Lower leg skin (tissue), 4 donors: ENCODE measurements at places on chromosomes 6 and 20.

- no peak for DNase-seq
Measured at GRCh38 chr20:54668271-54669039, 193.1 kb downstream of the DOK5 start.

GRCh38 chr6:78365473-78365872 lies 501.9 kb upstream of the IRAK1BP1 start:
- no peak for DNase-seq

DNA sequence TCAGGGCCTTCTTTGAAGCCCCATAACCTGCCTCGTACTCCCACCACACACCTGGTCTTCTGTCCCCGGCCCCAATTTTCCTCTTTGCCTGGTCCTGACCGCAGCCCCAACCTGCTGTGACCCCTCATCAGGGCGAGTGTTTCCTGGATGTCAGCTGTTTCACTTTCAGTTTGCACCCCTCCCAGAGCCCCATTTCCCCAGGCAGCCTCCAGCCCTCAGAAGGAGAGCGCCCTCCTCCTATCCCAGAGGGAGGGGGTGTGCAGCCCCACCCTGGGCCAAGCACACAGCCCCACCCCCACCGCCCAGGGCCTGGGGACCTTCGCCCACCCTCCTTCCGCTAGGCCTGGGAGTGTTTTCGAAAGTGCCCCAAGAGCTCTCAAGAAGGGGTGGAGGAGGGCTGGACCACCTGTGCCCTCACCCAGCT lies 1.5 kb downstream of the BAK1 start:
- DNase-seq = no peak

DNA sequence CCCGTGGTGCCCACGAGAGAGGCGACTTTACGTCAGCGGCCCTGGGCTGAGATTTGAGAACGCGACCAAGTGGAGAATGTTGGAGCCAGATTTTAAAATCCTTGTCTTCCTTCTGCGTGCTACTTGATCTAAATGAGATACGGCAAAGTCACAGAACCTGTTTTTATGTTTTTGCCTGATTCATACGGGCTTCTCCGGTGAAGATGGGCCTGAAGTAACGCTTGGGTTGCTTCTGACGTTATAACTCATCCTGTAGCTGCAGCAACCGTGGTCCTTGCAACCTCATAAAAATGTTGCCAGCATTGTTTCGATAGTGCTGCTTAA lies 462 bp upstream of the SLC35B3 start:
- DNase-seq = no peak

DNA sequence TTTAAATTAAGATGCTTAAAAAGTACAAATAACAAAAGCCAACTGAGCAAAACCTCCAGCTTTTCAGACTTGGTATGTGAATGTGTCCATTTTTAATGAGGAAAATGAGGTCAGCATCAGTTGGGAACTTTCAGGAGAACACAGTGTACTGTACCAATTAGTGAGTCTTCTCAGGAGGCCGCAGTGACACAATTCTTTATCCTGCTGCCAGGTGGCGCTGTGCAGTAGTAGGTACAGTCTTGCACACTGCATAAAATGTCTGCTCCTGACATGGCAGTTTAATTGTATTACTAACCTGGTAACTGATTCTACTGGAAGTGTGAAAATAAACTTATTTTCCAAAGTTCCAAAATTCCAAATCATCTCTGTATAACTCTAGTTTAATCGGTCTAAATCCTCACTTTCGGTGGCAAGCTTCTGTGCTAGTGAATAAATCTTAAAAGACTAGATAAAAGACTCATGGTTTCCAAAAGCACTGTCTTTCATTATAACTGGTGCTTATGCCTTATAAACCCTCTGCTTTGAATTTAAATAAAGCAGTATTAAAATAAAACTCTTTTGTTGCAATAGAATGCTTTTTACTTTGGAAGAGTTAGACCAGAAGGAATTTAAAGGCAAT lies 214.8 kb upstream of the MMS22L start:
- peak; percentile 89 for DNase-seq

DNA sequence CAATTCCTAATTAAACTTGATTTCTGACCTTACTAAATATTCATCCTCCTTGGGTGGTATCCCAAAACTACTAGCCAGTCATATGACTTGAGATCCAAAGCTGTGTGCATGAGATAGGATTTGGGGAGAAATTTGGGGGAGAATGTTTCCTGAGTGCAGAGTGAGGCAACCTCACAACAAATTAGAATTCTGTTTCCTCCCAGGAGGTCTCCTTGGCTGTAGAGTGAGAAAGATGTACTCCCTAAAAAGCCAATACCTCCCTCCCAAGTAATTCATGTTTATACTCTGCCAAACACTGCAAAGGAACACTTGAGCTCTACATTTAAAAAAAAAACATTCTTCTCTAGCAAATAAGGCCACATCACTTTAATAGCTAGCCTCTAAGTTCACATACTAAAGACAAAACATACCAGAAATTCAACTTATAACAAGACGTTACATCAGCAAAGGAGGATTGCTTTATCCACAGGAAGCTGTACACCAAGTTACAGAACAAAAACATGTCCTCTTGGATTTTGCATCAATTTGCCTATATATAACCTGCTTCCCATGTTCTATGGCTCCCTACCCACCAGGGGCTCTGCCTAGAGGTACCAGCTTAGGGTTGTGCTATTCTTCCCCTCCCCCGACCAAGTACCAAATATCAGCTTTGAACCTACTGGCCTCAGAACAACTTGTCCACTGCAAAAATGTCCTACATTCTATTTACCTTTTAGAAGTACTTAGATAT lies 15.4 kb upstream of the TMEM30A start:
- no peak for DNase-seq

- DNase-seq = no peak
Measured at GRCh38 chr6:51854876-51855275, 232.5 kb downstream of the PKHD1 start.

GRCh38 chr6:139600343-139600742 lies 225.9 kb upstream of the CITED2 start:
- no peak for DNase-seq

DNA sequence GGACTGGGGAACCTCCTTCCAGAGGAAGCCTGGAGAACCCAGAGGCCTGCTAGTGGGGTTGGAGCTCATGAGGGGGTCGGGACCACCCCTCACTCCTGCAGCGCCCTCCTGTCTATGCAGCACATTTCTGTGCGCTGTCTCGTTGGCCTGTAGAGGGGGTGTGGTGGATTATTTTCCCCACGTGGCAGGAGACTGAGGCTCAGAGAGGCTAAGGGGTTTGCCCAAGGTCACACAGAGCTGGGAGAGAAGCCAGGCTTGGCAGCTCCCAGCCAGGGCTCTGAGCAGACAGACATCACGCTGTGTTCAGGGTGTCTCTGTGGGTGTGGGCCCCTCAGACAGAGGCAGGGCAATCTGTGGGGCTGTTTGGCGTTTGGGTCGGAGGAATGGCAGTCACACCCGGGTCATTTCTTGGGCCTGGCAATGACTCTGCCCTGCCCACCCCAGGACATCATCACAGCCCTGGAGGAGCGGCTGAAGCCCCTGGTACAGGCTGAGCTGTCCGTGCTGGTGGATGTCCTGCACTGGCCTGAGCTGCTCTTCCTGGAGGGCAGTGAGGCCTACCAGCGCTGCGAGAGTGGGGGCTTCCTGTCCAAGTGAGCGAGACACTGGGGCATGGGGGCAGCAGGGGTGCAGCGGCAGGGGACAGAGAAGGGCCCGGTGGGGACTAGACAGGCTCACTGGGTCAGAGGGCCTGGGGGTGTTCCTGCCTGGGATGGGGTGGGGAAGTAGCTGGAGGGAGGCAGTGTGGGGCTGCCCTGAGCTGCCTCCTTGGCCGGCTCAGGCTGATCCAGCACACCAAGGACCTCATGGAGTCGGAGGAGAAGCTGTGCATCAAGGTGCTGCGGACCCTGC lies 27.7 kb downstream of the UQCC2 start:
- no peak for DNase-seq

GRCh38 chr6:2819978-2820377 lies 21.7 kb downstream of the SERPINB1 start:
- DNase-seq = no peak

- DNase-seq = no peak
Measured at GRCh38 chr6:24788031-24788665, 10.6 kb downstream of the ARMH2 start.

DNA sequence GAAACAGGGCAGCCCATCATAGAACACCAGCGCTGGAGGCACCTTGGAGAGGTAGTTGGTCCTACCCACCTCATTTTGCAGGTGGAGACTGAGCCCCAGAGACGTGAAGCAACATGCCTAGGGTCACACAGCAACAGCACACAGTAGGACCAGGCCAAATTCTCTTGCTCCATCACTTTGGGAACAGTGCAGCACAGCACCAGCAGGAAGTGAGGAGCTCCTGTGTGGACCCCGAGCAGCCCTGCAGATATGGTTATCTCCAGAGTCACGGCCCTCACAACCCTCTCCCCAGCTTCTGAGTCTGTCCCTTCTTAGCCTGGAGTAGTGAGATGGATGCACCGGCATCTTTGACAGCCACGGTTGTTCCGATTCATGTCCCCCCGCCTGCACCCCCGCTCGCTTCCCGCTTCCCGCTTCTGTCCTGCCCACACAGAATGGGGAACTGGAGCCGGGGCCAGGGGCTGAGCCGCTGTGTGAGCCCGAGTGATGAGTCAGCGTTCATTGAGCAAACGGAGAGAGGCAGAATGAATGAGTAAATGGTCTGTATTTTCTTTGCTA lies 72.6 kb upstream of the DUSP22 start:
- peak; percentile 91 for DNase-seq

GRCh38 chr6:169233832-169234231 lies 19.8 kb downstream of the THBS2 start:
- no peak for DNase-seq

GRCh38 chr20:56328861-56329260 lies 29.9 kb upstream of the FAM210B start:
- DNase-seq = no peak

- no peak for DNase-seq
Measured at GRCh38 chr6:36752187-36752885, 54.7 kb downstream of the RAB44 start.

DNA sequence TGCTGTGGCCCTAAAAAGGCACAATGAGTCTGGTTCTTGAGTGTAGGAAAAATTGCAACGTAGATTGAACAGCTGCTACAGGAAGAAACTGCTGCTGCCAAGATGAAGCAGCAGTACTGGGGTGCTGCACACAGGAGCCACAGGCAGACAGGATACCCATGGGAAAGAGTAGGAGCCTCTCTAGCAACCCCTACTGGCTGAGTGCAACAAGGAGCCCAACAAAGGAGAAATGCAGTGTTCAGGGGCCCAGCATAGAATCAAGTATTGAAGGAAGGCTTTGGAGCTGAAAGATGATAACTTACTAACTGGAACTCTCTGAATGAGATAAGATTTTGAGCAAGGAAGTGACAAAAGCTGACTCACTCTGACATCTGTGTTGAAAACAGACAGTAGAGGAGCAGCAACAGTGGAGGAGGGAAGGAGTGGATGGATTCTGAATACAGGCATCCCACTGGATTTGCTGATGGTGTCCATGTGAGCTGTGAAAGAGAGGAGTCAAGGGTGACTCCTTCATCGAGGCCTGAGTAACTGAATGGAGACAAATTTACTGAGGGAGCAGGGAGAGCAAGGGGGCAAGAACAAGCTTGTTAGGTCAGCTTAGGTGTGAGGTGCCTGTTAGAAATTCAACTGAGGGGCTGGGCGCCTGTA lies 534.7 kb upstream of the JARID2 start:
- DNase-seq = no peak

DNA sequence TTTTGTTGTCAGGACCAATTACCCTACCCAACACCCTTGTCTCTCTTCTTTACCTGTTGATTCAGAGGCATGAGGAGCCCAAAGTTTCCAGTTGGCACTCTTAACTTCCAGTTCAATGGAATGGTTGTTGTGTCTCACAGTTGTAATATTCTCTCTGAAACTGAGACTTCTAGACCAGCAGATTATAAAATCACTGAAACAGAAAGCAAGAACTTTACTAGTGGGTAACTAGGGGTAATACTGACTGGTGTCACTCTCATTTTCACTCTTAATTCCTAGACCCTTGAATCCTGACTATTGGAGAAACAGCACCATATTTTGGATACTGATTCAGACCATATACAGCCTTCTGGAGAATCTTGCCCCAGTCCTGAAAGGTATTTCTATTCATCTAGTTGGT lies 140.2 kb upstream of the MMS22L start:
- DNase-seq = no peak

- no peak for DNase-seq
Measured at GRCh38 chr6:166707045-166707444, 80.0 kb upstream of the RPS6KA2 start.

- no peak for DNase-seq
Measured at GRCh38 chr6:73728548-73729205, 32.7 kb downstream of the CD109 start.

- DNase-seq = no peak
Measured at GRCh38 chr20:50472693-50473664, 37.2 kb upstream of the PTPN1 start.

DNA sequence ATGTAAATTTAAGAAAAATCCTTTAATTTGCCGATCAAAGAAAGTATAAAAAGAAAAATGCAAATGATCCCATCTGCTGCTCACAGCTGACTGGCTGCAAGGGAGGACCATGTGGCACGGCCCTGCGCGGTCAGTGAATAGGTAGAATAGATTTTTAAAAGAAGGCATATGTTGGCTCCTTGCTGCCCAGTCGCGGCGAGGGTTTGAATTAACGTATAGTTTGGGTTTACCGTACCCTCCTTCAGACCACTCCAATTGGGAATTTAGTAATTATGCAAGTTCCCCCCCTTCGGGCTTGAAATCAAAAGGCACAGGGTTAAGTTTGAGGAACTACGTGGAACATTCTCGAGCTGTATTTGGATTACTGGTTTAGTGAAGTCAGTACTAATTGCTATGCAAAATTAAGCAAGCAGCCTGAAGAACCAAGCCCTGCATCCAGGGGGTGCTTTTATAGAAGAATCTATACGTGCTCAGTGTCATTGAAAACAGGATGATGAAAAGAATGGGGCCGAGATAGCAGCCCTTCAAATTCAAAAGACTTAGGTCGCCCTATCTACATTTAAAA lies 1.1 kb upstream of the BEND3 start:
- DNase-seq = no peak

DNA sequence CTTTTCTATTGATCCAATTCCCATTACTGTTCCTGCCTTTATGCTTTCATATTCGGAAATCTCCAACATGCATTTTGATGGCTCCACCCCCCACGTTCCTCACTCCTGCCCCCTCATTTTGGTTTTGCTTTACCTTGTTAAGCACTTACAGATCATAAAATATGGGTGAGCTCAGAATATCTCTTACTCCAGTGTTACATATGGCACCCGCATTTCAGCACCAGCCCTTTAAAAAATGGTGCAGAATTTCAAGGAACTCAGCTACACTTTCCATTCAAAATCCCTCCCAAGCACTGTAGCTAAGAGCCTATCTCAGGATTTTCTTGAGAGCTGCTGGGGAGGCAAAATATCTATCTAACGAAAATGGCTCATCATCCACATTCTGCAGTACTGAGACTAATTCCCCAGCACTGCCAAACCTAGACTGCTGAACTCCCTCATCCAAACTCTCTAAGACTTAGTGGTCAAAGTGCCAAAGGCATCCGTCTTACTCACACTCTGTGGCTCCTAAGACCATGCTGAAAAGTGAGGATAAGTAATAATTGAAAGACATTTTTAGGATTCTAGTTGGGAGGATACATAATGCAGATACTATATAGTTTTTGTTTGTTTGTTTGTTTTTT lies 7.8 kb downstream of the SGK1 start:
- no peak for DNase-seq

GRCh38 chr6:143400258-143401067 lies 50.0 kb downstream of the ADAT2 start:
- no peak for DNase-seq
